ENCODE measurements at places on chromosomes 6 and 20.
A peak's percentile ranks its signal among the peaks of the same experiment; 100 is the strongest.

- peak; percentile 49 for DNase-seq
Measured at GRCh38 chr20:59455402-59456341, 148.7 kb upstream of the PHACTR3 start.

GRCh38 chr20:14208956-14209355, 128.5 kb downstream of the FLRT3 start:
- DNase-seq, result no peak

DNA sequence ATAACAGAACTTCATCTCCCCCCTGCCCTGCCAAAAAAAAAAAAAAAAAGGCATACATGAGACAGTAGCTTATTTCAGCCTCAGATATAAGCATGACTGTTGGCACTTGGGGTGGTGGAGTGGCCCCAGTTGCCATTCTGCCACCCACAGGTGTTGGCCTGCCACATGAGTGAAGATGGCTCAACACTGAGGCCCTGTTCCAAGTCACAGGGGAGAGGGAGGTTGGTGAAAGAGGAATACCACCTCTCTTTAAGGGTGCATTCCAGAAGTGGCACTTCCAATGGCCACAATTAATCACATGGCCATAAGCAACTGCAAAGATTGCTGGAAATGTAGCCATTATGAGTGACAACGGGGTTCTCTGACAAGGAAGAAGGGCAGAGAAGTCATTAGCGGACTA, 61.9 kb upstream of the JARID2 start:
- DNase-seq, result no peak

DNA sequence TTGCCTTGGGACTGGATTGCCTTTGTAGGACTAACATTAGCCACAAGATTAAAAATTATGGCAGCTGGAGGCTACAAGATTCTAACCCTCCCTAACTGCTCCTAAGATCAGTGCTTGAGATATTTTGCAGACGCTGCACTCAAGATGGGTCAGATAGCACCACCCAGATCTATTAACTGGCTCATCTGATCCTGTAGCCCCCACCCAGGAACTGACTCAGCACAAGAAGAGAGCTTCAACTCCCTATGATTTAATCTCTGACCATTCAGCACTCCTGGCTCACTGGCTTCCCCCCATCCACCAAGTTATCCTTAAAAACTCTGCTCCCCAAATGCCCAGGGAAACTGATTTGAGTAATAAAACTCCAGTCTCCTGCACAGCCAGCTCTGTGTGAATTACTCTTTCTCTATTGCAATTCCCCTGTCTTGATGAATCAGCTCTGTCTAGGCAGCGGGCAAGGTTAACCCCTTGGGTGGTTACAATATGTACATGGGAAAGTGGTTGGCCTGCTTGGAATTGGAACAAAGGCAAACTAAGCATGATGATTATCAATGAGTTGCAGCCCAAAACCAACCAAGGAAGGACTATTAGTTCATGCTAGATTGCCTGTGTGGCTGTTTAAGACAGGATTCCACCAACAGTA, 111.3 kb downstream of the OR2B2 start:
- no peak for DNase-seq

- DNase-seq, result no peak
Measured at GRCh38 chr6:151440930-151441329, 11.0 kb downstream of the RMND1 start.

DNA sequence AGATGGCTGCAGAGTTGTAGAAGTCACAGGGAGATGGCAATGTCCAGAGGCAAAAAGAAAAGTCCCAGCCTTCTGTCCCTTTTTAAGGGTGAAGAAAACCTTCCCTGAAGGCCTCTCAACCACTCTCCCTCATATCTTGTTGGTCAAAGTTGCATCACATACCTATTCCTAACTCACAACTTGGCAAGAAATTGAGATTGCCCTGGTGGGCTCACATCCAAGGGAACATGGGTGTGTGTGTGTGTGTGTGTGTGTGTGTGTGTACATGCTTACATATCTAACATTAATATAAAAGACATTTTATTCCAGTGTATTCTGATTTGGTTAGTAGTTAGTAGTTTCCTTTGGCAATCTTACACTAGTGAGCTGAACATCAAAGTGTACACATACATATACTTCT, 144.3 kb upstream of the SALL4 start:
- no peak for DNase-seq

DNA sequence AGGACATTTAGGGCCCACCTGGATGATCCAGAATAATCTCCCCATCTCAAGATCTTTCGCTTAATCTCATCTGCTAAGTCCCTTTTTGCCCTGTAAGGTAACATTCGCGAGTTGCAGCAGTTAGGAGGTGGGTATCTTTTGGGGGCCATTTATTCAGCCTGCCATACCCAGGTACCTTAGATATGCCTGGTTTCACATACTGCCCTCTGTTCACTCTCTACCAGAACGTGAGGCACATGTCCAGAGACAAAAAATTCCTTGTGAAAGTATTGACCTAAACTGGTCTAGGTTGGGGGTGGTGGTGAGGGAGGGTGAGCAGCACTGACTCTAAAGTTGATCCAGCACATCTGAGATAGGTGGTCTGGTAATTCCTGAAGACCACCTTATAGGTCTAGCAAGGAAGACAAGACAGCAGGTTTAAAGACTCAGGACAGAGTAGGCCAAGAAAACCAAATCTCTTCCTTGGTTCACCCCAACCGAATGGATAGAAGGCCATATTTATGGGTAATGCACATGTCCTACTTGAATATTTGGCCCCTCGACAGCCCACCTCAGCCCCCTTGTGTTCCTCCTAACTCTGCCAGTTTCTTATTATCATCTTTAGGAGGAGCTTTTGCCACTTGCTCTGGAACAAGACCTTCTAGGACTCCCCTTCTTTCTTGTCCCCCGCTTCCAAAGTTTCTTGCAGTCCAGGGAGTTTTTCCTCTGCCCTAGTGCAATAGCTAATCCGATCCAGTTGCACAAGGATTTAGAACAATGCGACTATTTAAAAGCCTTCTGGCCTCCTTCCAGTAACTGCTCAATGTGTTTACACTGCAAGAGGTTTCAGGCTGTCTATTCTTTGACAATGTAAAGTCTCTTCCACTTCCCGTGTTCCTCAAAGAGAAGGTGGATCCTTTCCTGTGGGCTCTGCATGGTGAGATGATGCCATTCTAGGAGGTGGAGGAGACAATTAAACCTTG, 213.0 kb upstream of the LAMP5 start:
- DNase-seq, result peak; percentile 79

All from NCI-H748 treated with DMSO at 0.1 percent for 48 hours (cell line).